Activated T-cell treated with anti-CD3 and anti-CD28 coated beads for 48 hours (primary cell): ENCODE measurements at places on chromosomes 11 and 22.

GRCh38 chr11:99015634-99016454 is 4.9 kb upstream of the CNTN5 start:
- DNase-seq: no peak

DNA sequence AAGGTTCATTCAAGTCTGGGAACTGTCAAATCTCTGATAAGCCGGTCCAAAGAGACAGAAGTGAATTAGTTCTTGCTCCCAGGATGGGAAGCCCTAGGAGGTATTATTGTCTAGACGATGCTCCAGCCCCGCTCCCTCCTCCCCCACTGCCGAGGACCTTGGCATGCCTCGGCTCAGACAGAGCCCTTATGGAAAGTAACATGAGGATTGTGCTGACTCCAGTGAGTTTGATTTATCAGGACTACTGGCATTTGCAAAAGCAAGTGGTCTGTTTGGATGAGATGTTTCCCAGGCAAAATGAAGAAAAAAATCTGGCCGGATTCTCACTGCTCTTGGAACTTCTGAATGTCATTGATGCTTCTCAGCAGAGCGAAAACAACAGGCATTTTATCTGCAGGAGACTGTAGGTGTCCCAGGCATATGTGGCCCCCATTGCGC is 341.0 kb downstream of the ETS1 start:
- DNase-seq: no peak

DNA sequence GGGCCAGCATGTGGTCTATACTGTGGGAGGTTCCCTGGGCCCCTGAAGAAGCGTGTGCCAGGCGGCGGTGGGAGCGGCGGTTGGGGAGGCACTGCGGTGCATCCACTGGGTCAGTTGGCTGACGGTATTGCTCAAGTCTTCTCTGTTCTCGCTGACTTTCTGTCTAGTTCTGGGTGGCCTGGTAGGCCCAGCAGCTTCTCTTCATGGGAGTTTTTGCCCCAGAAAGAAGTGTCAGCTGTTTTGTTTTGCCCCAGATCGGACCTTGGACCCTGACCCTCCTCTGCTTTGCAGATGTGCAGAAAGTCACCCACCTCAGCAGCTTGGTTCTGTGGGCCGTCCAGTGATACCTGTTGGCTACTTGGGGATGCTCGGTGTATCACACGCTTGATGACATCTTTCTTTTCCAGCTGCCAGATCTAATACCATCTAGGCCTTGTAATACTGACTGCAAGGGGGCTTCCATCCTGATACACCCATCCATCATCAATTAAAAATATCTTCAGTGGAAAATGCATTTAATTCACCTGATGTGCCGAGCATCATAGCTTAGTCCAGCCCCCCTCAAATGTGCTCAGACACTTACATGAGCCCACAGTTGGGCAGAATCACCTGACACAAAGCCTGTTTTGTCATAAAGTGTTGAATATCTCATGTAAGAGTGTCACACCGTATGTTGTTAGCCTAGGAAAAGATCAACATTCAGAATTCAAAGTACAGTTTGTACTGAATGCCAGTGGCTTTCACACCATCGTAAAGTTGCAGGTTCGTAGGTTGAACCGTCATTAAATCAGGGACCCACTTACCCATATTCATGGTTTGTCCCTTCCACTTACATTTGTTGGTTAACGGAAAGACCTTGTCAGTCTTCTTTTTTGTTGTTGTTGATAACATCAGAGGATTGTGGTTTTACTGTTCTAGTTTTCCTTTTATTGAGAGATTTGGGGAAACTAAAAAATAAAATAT is 13.9 kb downstream of the ZBED4 start:
- DNase-seq: no peak

DNA sequence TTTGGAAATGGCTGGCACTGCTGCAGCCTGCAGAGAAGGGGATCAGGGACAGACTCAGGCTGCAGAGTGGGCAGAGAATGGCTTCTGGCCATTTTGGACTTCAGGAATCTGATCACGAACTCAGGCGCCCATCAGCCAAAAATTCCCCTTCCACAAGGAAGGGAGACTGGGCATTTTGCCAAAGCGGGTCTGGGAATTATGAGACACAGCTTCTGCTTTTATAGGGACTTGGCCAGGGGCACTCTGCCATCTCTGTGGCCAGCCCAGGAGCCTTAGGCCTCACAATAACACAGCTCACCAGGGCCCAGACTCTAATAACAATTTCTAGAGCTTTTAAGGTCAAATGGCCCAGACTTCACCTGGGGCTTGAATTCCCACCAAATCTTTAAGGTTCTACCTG is 74.7 kb downstream of the CHST1 start:
- no peak for DNase-seq

GRCh38 chr11:72493426-72494108 is 59.2 kb upstream of the CLPB start:
- DNase-seq: no peak

DNA sequence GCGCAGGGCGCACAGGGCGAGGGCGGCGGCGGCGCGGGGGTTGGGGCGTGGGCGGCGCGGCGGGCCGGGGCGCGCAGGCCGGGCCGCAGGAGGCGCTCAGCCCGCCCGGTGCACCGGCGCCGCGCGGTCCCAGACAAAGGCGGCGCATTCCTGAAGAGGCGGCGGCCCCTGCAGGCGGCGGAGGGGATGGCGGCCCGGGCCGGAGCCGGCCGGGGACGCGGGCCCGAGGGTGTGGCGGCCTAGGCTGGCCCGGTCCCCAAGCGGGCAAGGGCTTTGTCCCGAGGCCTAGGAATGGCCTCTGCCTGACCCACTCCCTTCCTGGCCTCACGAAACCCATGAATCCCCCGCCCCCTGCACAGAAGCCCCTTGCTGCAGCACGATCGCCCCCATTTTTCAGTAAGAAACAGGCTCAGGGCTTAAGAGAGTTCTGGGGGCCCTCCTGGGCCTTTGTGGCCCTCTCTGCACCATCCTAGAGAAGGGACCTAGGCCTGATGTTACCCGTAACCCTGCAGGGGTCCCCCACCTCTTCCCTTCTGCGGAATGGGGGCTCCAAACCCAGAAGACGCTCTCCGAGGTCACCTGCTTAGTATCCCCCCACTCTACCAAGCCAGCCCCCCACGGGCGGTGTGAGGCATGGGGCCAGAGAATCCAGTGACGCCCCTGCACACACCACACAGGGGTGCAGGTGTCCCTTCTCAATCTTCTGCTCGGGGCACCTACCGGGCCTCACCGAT is at the start of gene RTN4R:
TSS of gene RTN4R (minus strand) at position 40 of the 734 bp plus-strand sequence. CDS start 226 bp downstream, outside the sequence.
- DNase-seq: peak; percentile 65

GRCh38 chr11:129643031-129643721 is 172.5 kb upstream of the TMEM45B start:
- peak; percentile 15 for DNase-seq

DNA sequence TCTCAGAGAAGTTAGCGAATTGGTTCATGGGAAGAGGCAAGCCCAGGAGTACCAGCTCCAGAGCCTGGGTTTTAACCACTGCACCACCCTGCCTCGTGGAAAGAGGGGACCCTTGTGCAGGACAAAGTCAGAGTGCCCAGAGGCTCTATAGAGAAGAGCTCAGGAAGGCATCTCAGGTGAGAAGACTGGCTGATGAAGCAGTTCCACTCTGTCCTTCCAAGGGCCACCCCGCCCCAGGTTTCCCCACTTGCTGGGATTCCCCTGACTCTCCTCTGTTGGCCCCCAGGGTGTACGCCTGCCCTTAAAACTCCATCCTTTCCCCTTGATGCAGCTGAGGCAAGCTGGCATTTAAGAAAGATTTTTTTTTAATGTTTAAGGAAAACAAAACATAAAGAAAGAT is 265.8 kb downstream of the BUD13 start:
- DNase-seq: no peak

GRCh38 chr11:76185931-76186401 is 20.3 kb downstream of the WNT11 start:
- DNase-seq: no peak

DNA sequence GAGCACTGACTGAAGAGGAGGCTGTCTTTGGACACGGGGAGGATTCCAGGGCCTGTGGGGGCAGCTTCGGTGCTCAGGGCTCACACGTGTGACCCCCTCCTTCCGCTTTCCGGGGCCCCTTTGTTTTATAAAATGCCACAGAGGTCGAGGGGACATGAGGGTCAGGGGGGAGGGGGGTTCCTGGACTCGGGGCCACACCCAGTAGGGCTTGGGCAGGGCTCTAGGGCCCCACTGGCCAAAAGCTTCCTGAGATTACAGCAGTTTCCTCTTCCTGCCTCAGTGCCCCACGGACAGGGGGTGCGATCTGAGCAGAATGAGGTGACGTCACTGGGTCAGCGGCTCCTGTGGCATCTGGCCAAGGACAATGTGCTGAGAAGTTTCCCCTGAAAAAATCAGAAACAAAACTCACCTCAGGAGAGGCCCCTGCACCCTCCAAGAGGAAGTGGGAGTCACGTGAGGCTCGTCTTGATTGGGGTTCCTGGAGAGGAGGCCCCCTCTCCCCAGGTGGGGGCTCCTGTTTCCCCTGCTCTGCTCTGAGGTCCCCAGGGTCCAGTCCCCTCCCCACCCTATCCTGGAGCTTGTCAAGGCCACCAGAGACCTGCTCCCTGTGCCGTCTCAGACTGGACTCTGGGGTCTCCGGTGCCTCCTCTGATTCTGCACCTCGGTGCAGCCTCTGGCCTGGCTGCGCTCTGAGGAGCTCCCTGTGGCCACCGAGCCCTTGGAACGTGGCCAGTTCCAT is 6.4 kb upstream of the IFITM3 start:
- peak; percentile 61 for DNase-seq

- no peak for DNase-seq
These were observed 177.8 kb upstream of the NARS2 start for GRCh38 chr11:78752494-78752893.

- DNase-seq: no peak
These were observed 32.1 kb downstream of the RAB30 start for GRCh38 chr11:83039566-83039965.

GRCh38 chr11:13421561-13421960 is 41.5 kb downstream of the BTBD10 start:
- no peak for DNase-seq

DNA sequence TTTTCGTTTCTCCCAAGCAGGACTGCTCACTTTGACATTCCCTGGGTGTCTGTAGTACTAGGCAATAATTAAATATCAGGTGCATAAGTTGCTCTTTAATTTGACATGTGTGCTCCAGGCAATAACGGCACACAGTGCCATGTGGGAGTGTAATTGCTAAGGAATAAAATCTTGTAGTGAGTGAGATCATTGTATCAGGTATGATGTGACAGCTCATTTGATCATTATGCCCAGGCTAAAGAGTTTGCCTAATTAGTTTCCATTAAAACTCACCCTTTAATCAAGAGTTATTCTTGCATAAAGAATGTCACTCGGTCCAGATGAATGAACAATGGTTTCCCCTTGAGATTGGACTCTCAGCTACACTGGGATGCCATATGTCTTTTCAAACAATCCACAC is 220.0 kb downstream of the INSC start:
- DNase-seq: no peak

DNA sequence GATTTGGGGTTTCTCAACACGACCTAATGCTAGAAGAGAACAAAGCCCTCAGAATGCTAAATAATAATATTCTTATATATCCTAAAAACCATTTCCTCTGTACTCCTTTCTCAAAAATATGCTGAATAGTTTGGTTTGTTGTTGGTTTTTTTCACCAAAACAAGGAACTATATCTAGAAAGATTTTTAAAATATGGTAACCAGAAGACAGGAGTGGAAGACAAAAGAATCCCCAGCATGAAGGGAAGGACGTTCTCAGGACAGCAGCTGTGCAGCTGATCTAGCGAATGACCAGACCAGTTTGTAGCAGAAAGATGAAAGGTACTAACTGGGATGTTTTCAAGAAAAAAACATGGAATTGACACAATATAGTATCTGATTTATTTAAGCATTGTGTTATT is 19.3 kb downstream of the FEZ1 start:
- DNase-seq: no peak

- no peak for DNase-seq
These were observed 68.1 kb upstream of the RASD2 start for GRCh38 chr22:35472488-35472887.

DNA sequence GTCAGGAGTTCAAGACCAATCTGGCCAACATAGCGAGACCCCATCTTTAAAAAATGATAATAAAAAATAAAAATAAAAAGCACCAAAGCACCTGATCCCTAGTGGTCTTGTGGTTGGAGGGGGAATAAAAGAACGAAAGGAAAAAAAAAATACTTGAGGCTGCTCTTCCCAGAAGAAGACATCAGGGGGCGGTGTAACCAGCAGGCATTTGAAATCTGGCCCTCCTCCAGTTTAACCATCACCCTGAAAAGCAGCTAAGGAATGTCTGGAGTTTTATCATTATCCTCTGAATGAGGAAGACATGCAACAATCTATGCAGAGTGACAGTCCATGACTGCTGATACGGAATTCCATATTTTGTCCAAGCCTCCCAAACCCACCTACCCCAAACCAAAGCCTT is 5.6 kb upstream of the KCTD17 start:
- no peak for DNase-seq

DNA sequence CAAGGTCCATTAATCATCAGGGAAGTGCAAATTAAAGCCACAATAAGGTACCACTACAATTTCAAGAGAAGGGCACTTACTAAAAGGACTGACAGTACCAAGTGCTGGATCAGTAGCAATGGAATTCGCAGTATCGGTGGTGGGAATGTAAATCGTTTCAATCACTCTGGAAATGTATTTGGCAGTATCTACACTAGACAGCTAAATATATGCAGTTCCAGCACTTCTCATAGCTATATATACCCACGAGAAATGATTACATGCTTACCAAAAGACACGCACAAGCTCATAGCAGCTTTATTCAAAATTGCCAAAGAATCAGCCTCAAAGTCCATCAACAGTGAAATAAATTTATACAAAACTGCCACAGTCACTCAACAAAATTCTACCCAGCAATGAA is 4.4 kb upstream of the ZNF280B start:
- no peak for DNase-seq

GRCh38 chr11:106913141-106913540 is 105.1 kb downstream of the GUCY1A2 start:
- DNase-seq: no peak

- no peak for DNase-seq
These were observed 1017.0 kb downstream of the TBC1D22A start for GRCh38 chr22:47779474-47779873.

- no peak for DNase-seq
These were observed 221.0 kb downstream of the HIPK3 start for GRCh38 chr11:33478111-33478573.

GRCh38 chr11:123364080-123364479 is 66.0 kb upstream of the GRAMD1B start:
- DNase-seq: no peak

DNA sequence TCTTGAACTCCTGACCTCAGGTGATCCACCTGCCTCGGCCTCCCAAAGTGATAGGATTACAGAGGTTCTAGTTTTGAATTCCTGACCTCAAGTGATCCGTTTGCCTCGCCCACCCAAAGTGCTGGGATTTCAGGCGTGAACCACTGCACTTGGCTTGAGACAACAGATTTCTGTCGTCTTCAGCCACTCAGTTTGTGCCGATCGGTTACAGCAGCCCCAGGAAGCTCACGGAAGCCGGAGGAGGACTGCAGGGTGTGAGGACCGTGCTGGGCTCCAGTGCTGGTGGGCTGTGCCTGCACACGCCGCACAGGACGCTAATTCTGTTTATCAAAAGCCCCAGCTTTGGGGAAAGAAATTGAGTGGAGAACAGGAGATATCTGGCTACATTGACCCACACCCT is 82.0 kb downstream of the CELSR1 start:
- no peak for DNase-seq
